ENCODE measurements at places on chromosomes 2 and 18.

- no peak for DNase-seq
Observed at GRCh38 chr2:42048299-42049220, 739 bp downstream of the PKDCC start.

GRCh38 chr2:240532031-240532775 is 25.6 kb downstream of the ANKMY1 start:
- DNase-seq: no peak

DNA sequence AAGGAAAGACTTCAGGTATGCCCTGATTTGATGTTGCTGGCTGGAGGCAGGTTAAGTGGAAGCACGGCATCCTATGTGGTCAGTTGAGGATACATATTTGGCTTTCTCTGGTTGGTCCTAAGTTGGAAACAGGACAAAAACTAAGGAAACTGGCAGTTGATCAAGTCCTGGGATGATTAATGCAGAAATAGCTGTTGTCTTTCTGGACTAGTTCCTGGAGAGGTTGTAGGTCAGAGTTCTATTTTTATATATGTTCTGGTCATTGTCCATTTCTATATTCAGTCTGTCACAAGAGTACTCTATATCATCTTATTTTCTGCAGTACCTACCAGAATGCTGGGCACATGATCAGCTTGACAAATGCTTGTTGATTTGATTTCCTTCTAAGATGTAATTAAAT is 4.0 kb upstream of the SLC35F5 start:
- no peak for DNase-seq

- no peak for DNase-seq
Observed at GRCh38 chr18:39434223-39434920, 1868.8 kb upstream of the CELF4 start.

DNA sequence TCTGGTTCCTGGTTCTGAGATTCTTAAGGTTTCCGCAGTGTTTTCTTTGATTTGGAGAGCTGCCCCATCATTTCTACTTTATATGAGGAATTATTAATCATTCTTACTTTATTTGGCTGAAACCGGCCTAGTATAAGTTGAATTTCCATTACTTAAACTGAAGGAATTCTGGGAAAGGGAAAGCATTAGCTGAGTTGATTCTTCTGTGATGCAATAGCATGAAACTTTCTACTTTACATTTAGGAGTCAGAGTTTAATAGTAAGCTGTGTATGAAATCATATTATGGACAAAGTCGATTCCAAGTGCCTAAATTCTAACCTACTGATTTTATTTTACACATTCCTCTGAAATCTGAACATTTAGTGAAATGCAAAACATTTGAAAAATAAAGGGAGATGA is 1269.7 kb upstream of the ZEB2 start:
- no peak for DNase-seq

- no peak for DNase-seq
Observed at GRCh38 chr2:47346107-47346506, 56.8 kb upstream of the MSH2 start.

- DNase-seq: no peak
Observed at GRCh38 chr18:56891870-56892269, 240.7 kb downstream of the WDR7 start.

- DNase-seq: no peak
Observed at GRCh38 chr2:172834881-172835280, 99.2 kb downstream of the RAPGEF4 start.

GRCh38 chr18:57035590-57035989 is 111.3 kb upstream of the BOD1L2 start:
- no peak for DNase-seq

- no peak for DNase-seq
Observed at GRCh38 chr2:200863782-200864175, 679 bp downstream of the CLK1 start.

DNA sequence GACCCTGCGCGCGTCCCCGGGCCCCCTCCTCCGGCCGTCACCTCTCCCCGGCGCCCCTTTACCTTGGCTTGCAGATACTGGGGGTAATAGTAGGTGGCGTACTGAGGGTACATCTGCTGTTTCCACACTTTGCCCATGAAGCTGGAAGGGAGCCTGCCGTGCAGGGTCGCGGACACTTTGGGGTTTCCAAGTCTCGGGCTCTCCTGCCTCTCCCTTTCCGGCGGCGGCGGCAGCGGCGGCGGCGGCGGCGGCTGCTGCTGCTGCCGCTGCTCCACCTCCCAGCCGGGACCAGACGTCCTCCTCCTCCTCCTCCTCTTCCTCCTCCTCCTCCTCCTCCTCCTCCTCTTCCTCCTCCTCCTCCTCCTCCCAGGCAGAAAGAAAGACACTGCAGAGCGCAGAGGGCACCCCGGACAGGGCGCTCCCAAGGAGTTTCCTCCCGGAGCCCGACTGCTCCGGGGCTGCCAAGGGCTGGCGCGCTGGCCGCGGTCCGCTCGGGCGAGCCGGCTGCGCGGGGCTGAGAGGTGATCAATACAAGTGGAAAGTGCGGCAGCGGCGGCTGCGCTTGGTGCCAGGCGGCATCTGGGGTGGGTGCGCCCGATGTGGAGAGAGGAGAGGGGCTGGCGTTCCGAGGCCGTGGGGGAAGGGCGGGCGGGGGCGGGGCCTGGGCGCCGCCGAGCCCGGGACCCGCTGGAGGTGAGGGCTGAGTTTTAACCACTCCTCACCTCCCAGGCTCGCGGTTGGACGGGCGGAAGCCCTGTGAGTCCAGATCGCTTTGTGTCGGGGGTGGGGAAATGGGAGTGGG is at the start of gene RBMS1:
RBMS1 (minus strand) TSS at position 581 of the 802 bp plus-strand sequence; CDS start at position 137, 444 bp downstream.
- DNase-seq: peak; percentile 54

DNA sequence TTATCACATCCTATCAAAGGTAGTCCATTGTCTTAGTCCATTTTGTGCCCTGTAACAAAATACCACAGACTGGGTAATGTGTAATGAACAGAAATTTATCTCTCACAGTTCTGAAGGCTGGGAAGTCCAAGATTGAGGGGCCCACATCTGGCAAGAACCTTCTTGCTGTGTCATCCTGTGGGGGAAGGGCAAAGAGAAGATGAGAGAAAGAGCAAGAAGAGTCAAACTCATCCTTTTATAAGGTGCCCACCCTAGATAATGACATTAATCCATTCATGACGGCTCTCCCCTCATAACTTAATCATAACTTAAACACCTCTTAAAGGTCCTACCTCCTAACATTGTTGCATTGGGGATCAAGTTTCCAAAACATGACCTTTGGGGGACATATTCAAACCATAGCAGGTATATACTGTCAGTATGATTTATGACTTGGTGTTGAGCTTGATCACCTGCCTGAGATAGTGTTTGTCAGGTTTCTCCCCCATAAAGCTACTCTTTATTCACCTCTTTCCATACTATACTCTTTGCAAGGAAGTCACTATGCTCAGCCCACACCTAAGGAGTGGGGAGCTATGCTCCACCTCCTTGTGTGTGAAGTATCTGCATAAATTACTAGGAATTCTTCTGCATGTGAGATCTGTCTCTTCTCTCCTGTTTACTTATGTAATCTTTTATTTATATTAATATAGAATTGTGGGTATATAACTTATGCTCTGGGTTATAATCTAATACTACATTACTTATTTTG is 5.2 kb upstream of the MAP3K2 start:
- DNase-seq: no peak

DNA sequence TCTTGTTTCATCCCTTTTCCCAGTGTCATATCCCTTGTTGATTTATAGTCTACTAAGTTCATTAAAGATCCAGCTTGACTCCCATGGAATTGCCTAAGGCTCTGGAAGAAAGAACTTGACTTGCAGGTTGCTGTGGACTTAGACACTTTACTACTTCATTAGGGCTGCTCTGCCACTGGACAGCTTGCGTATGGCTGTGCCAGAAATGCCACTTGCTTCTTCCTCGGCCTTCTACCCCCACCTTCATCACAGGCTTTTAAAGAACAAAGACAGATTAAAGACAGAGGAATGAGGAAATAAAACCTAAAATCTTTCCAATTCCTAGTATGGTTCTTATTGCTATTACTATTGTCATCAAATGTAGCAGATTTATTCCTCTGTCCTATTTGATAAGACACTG is 591.7 kb downstream of the BCL11A start:
- no peak for DNase-seq

DNA sequence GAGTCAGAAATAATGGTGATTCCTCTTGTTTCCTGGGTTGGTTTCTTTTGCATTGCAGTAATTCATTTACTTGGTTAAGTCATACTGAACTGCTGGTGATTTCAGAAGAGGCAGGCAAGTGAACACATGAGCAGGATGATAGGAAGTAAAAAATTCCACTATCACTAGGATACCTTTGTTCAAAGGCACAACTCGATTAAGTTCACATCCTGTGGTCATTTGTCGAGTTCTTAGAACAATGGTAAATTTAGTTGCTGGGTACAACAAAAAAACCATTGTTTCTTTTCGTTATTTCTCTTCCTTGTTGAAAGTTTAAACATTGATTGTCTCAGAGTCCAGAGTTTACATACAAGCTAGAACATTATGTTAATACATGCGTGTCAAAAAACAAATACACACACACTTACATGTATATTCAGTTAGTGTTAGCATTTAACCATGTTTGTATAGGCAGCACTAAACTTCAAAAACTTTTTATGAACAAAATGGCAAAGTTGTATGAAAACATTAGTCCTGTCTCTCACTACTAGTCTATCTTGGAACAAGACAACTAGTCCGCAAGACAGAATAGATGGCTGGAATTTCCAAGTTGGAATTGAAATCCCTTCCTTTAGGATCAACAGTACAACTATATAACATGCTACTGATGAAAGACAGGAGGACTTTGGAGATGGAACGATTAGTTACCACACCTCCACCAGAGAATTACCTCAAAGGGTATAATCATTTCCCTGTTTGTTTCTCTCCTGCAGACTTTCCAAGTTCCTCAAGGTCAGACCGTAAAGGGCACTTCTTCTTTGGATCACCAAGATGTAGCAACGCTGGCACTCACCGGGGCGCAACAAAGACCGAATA is 26.2 kb downstream of the STK39 start:
- DNase-seq: no peak

DNA sequence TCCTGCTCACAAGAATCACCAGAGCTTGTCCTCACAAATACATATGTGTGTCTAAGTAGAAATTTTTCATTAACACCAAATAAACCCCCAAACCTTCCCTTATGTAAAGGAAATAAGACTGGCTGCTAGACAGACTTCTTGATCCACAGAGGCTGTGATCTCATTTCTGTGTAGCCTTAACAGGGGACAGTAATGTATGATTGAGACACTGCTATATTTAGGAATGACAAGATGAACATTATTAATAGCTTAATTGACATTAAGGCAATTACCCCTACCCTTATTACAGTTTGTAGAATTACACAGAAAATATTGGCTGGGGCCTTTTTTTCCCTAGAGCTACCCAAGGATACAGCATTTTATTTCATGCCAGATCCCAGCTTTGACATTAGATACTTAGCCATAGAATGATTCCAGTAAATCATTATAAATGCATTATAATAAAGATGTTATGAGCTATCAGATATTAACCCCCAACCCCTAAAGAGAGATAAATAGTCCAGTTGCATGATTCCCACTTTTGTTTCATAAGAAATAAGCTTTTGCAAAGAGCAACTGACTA is 392.1 kb upstream of the HNRNPA3 start:
- DNase-seq: no peak

- DNase-seq: no peak
Observed at GRCh38 chr18:2431806-2432205, 139.5 kb downstream of the METTL4 start.

DNA sequence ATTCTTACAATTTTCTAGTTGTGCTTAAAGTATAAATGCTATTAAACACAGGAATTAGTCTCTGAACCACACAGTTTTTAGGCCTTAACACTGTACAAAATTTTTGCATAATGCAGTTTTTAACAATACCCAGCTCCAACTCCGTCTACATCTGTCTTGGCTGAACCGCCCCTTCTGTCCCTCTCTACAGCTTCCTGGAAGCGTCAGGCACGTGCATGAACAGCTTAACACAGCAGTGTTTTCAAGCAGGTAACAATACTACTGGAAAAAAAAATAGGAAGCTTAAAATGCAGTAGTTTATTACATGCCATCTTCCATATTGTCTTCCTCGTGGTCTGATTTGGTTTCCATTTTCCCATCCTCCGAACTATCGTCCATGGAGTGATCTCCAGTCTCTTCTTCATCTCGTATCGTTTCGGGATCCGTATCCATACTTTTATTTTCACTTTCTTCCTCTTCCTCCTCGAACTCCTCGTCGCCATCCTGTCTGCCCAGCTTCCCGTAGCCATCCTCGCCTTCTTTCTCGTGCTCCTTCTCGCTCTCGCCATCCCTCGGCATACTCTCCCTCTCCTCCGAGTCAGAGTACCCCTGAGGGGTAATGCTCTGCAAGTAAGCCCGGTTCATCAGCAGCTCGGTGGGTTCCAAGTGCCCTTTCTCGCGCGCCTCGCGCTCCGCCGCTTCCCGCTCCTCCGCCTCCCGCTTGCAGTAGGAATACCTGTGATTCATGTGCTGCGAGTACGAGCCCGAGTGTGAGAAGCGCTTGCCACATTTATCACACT is 130.6 kb downstream of the ZEB2 start:
- DNase-seq: no peak

- no peak for DNase-seq
Observed at GRCh38 chr2:239966029-239966852, 58.9 kb downstream of the NDUFA10 start.

DNA sequence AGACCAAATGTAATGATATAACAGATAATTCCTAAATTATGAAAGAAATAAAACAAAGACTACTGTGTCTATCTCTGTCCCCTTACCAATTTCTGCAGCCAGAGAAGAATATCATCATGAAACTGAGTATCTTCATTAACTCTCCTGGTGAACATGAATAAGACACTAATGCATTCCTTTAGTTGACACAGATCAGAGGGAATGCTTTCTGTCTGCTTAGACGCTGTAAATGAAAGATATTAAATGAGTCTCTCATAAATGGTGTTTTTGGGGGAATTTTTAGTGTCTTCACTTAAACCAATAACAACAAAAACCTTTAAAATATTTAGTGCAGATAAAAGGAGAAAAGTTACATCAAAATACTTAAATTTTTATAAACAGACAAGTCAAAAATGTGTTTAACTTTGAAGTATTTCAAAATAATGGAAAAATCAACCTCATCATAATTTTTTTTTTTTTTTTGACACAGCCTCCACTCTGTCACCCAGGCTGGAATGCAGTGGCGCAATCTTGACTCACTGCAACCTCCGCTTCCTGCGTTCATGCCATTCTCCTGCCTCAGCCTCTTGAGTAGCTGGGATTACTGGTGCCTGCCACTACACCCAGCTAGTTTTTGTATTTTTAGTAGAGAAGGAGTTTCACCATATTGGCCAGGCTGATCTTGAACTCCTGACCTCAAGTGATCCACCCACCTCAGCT is 16.0 kb downstream of the EPG5 start:
- peak; percentile 83 for DNase-seq

- no peak for DNase-seq
Observed at GRCh38 chr18:56873441-56874140, 222.4 kb downstream of the WDR7 start.
